GM20000 (cell line): ENCODE measurements at places on chromosomes 5 and 9.

DNA sequence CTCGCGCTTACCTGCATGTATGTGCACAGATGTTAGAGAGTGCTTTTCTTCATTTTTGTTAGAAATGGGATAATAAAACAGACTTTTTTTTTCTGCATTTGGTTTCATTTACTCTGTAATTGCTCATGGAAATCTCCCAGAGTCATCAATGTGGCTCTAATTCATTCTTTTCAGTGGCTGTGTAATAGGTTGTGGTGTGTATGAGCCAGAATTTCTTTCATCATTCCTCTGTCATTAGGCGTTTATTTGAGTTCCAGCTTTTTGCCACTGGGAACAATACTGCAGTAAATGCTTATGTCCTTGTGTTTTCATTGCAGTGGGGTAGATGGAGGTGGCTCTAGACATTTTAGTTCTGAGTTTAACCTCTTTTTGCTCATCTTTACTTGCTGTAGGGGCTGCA, 118.9 kb downstream of the NXNL2 start:
- DNase-seq: no peak

DNA sequence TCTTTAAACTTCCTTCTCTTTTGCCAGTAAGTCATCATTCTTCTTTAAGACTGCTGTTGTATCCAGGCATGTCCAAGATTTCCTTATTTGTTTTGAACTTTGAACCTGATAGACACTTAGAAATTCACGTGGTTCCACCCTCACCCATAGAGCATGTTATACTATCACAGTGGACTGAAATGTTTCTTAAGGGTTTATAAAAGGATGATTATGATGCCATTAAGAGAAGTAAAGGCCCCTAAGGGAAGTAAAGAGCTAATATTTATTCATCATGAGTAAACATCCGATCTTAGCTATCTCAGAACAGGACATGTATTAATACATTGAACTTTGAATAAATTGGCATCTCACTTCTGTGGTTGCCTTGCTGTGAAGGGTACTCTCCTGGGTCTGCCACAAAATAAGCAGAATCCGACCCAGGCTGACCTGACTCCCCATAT, 49.8 kb downstream of the PRKACG start:
- no peak for DNase-seq

GRCh38 chr9:119810645-119811429, 441.6 kb upstream of the BRINP1 start:
- no peak for DNase-seq

GRCh38 chr9:120922404-120923195, 4.0 kb downstream of the TRAF1 start:
- no peak for DNase-seq

DNA sequence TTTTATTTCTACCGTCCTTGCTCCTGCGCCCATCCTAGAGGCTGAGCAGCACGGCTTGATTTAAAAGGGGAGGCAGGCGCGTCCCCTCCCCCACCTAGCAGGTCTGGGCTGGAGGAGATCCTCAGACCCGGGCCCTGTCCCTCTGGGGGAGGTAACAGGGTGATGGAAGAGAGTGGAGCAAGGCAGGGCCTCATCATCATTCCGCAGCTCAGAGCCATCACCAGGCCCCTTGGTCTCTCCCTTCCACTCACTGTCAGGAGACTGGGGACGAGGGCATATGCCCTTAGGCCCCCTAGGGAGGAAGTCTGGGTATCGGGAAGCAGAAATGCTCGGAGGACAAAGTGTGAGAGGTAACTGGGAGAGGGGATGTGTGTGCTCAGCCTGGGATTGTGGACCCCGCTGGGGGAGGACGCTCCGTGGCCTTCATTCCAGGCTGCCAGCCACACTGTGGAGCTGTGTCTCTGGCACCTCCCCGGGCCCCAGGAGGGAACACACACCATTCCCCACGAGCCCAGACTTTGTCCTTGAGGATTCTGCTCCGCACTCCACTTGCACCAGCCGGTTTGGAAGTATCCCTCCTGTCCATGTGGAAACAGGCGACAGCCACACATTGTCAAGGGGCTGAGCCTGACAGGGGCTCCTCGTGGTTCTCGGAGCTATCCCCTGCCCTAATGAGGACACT, 761 bp downstream of the REEP2 start:
- DNase-seq: peak; percentile 63

GRCh38 chr9:126061575-126061974, 265.1 kb upstream of the MVB12B start:
- no peak for DNase-seq

DNA sequence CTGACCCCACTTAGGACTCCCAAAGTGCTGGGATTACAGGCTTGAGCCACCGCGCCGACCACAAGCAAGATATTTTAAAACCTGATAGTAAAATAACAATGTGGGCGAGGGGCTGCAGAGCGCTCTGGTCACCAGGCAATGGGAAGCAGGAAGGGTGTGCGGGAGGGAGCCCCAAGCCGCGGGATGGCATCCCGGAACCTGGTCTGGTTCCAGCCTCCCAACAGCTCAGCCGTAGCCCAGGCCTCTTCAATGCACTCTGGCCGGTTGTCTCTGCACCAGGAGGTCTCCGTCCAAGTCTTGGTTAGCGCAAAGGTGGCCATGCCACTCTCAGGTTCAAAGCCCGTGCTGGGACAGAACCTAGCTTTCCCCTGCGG, 694 bp upstream of the UAP1L1 start:
- DNase-seq: no peak

GRCh38 chr5:170648541-170648940, 135.0 kb upstream of the GABRP start:
- DNase-seq: no peak

- no peak for DNase-seq
Measured at GRCh38 chr9:87701931-87702421, 23.9 kb upstream of the CTSL start.

GRCh38 chr9:130555968-130556367, 23.4 kb upstream of the FUBP3 start:
- no peak for DNase-seq

DNA sequence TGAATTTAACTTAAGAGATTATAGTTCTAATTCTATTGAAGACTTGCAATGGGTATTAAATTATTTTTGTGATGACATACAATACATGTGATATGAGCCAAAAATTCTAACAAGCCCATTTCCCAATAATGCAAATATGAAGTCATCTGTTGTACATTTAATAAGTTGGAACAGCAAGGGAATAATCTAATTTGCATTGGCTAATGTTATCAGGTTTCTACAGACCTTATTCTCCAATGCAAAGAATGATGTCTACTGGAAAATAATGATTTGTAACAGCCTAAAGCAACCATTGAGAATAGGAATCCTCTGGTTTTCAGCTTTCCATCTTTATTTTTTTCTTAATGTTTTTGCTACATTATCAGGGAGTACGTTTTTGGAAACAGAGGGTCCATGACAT, 89.1 kb upstream of the MINAR2 start:
- DNase-seq: no peak

DNA sequence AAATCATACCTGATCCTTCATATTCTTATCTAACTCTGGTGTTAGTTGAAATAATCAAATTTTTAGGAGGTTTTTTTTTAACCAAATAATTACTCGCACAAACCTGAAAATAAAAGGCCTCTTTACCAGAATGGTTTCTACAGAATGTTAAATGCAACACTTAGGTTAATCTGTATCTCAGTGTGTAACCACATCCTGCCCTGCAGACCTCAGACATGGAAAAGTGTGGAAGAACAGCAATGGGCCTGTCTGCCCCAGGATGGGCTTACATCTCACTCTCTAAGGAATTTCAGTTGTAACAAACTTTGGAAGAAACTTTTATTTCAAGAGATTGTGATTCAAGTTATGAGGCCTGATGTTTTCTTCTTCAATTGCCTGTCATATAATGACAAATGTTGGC, 32.5 kb upstream of the MIER3 start:
- DNase-seq: no peak

- no peak for DNase-seq
Measured at GRCh38 chr5:21672911-21673310, 1180.2 kb downstream of the CDH12 start.

- no peak for DNase-seq
Measured at GRCh38 chr9:107886826-107887225, 397.3 kb upstream of the KLF4 start.

- no peak for DNase-seq
Measured at GRCh38 chr9:136676297-136676794, 10.9 kb downstream of the AGPAT2 start.

- no peak for DNase-seq
Measured at GRCh38 chr9:84703793-84704192, 34.3 kb downstream of the NTRK2 start.

DNA sequence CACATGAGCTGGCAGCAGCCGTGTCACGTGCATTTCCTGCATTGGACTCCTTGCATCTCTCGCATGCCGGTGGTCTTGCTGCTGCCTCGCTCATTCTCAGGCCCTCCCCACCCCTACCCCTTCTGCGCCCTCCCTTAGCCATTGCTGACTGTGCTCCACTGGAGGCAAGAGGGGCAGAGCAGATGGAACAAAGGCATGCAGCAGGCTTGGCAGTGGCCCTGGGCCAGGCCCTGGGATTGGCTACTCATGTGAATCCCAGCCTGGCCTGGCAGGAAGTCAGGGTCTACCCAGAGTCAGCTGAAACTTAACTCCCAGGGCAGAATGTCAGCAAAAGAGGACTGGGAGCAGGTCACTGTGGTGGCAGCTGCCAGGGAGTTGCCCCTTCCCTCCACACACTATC, 62.3 kb downstream of the TSTD2 start:
- DNase-seq: no peak

GRCh38 chr5:137279521-137280231, 219.4 kb downstream of the SPOCK1 start:
- no peak for DNase-seq

DNA sequence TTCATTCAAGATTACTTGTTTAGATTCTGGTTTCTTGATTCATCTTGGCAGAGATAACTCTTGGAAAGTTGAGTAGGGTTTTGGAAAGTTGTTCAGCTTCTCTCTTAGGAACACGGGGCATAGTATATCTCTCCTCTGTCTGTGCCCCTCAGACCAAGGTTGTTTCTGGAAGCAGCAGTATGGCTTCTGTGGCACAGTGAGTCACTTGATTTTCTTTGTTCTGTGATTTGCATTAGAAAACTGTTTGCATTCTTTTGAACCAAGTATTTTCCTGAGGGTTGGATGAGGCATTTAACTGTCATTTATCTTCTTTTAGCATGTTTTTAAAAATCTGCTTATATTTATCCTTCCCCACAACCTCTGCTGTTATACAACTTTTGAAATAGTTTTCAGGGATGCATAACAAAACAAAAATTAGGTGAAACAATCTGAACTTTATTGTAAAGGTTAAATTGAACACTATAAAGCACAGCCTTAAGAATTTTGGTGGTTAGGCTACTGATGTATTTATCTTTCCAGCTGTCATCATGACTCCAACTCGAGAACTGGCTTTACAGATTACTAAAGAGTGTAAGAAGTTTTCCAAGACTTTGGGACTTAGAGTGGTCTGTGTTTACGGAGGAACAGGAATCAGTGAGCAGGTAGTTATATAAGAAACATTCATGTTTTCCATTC, 26.5 kb downstream of the DDX46 start:
- no peak for DNase-seq

DNA sequence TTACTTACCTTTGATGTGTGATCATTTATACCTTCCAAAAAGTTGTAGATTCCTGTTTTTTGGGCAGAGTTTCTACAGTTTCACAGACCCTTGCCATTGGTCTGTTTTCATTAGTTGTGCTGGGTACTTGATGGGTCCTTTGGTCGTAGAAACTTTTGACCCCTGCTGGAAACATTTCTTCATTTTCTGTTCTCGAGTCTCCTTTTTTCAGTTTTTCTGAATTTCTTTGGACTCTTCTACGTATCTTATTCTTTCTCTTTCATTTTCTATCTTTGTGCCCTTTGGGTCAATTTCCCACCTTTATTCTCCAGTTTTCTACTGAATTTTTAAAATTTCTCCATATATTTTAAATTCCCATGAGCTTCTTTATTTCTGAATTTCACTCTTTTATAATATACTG, 16.7 kb downstream of the AP3S1 start:
- no peak for DNase-seq

DNA sequence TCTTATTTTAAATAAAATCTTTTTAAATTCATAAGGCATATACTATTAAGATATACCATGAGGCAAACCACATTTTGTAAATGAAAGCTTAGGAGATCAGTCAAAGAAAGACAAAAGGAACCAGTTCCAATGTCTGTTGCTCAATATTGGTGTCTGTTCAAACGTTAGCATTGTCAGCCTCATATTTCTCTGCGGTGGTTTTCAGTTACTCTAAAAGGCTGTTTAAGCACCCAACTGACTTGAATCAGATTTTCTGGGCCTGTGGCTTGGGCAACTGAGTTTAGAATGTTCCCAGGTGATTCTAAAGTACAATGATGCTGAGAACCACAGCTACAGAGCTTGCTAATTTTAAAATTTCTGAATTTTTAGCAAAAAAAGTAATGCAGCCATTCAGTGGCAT, 166.3 kb upstream of the KIF2A start:
- no peak for DNase-seq

- no peak for DNase-seq
Measured at GRCh38 chr9:88747768-88748167, 212.8 kb downstream of the NXNL2 start.

- DNase-seq: no peak
Measured at GRCh38 chr5:58871648-58872242, 288.9 kb downstream of the RAB3C start.

- no peak for DNase-seq
Measured at GRCh38 chr9:134867917-134868750, 12.5 kb upstream of the FCN2 start.

GRCh38 chr5:177123789-177124485, 9.6 kb upstream of the NSD1 start:
- no peak for DNase-seq
